ENCODE measurements at places on chromosomes 13 and 19.
A peak's percentile ranks its signal among the peaks of the same experiment; 100 is the strongest.

GRCh38 chr13:110816500-110816899 is 98.4 kb downstream of the ANKRD10 start:
- no peak for DNase-seq

DNA sequence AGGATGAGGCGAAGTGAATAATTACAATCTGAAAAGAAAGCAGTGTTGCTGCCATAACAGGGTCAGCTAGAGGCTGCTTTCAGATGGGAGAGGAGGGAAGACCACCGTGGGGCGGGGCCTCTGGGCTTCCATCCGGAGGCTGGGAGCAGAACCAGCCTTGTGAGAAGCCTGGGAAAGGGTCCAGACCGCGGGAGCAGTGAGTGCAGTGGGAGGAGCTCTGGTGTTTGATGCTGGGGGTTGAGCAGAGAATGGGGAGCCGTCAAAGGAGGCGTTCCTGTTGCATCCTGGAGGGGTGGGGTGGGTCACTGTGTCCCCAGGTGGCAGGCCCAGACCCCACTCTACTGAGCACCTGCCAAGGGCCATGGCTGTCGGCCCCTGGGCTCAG is 18.1 kb downstream of the NKPD1 start:
- no peak for DNase-seq

GRCh38 chr19:8323781-8324185 is 2.5 kb downstream of the RPS28 start:
- DNase-seq = no peak

DNA sequence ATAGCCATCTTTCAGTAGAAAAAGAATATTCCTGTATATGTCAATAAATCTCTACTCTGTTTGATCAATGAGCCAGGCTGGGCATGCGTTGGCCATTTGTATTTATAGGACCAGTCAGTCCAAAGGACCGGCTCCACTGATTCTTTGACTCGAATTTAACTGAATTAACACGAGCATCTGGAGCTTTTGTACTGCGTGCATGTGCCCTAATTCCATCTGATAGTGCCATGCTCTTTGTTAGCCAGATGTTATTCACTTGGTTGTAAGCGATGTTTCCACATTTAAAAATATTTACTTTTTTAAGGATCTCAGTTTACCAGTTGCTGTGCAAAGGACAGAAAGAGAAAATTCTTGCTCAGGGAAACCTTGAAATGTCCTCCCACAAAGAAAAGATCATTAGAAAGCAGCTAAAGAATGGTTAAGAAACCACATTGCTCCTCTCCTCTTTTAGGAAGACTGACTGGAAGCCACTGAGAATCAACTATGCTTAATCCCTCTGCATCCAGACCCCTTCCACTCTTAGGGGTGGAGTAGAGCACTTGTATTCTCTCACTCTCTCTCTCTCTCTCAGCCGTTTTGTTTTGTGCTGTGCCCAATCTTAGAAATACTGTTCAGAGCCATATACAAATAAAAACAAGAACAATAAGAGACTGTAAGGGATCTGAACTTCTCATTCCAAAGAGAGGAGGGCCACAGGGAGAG is 165.8 kb downstream of the DCLK1 start:
- DNase-seq = no peak

GRCh38 chr19:57083711-57084110 is 36.1 kb upstream of the USP29 start:
- DNase-seq = no peak

- DNase-seq = no peak
These were observed 3.2 kb downstream of the SH3GL1 start for GRCh38 chr19:4396949-4397783.

GRCh38 chr19:7980168-7980567 is 25.3 kb downstream of the ELAVL1 start:
- no peak for DNase-seq

DNA sequence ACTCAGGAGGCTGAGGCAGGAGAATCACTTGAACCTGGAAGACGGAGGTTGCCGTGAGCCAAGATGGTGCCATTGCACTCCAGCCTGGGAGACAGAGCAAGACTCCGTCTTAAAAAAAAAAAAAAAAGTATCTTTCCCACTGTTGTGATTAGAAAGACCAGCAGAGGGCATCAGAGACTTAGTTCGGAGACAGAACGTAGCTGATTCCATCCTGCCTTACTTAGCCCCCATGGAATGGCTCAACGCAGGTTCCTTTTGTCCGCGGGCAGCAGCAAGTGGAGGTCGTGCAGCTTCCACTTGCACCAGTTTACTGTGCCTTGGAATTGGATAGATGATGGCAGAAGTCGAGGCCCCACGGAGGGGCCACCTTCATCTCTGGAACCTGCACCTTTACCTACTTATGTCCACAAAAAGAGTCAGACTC is 8.1 kb downstream of the TIMM29 start:
- DNase-seq = peak; percentile 72

GRCh38 chr13:99658261-99658991 is 157.2 kb downstream of the TM9SF2 start:
- peak; percentile 44 for DNase-seq

Measured in AG08396 (cell line).